ENCODE measurements at places on chromosomes 1 and 21.

- DNase-seq, result no peak
Observed at GRCh38 chr1:94946886-94947285, 20.0 kb upstream of the CNN3 start.

DNA sequence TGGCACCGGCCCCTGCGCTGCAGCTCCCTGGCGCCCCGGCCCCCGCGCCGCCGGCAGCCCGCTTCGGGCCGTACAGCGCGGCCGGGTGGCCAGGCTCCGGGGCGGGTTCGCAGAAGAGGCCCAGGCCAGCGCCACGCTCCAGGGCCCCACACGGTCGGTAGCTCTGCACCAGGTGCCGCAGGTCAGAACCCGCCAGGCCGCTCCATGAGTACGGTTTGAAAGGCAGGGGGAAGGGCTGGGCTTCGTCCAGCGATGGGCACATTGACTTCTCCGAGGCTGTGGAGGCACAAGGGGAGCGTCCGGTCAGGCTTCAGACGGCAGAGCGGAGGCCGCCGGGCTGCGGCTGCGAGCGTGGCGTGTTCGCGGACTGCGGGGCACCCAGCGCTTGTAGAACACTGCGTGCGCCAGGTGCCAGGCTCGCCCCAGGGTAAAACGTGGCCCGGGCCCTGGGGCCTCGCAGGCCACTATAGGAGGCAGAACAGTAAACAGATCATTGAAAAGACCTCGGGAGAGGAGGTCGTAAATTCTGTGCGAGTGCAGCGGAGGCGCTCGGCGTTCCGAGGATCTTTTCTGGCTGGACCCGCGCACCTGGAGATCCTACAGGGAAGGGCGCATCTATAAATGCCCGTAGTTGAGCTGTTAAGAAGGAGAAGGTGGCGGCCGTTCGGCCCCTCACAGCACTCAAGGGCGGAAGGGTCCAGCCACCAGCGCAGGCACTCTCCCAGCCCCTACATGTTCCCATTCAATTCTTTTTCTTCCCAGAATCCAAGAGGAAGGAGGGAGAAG is 5.7 kb downstream of the GFI1 start:
- peak; percentile 81 for DNase-seq

GRCh38 chr1:3130268-3130667 is 61.3 kb downstream of the PRDM16 start:
- DNase-seq, result no peak

- no peak for DNase-seq
Observed at GRCh38 chr1:54080598-54081049, 27.2 kb downstream of the TCEANC2 start.

GRCh38 chr1:44406737-44407429 is 1.8 kb downstream of the RNF220 start:
- peak; percentile 74 for DNase-seq

DNA sequence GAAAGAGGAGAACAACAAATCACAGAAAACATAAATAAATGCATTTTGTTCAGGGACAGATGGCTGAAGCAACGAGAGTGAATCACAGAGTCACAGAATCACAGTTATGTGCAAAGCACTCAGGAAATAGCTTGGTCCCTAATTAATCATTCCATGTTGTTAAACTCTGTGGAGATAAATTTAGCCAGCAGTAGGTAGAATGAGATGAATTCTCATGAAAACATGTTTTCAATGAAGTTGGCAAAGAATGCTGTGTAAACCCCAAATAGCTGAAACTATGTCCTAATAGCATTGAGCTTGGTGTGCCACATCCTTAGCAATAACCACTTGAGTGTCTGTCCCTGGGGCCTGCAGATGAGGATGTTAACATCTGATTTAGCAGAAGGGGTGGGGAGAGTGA is 20.4 kb downstream of the LEPR start:
- DNase-seq, result no peak

GRCh38 chr1:7264101-7264500 is 478.8 kb downstream of the CAMTA1 start:
- peak; percentile 8 for DNase-seq

DNA sequence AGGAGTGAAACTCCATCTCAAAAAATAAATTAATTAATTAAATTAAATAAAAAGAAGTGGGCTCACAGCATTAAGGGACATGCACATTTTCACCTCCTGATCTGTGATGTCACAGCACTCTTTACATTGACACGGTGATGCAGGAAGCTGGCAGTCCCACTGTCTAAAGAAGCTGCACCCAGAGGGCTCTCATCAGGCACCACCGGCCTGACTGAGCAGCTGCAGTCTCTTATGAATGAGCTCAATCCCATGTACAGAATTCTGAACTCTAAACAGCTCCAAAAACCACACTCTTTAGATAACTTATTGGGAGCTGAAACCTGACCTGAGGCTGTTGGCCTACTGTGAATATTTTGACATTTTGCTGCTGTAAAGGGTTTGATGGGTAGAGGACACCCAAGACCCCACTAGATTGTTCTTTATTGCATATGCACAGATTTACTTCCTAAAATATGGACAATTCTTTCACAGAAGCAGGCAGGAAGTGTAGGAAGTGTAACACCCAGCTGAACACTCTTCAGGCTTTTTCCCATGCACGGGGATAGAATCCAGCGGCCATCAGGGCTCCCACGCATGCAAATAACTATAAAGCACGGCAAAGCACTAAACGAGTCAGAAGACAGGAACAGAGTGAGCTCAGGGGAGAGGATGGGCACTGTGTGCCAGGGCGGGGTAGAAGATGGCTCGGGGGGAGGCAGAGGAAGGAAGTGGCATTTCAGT is 46.2 kb downstream of the L1TD1 start:
- DNase-seq, result no peak

DNA sequence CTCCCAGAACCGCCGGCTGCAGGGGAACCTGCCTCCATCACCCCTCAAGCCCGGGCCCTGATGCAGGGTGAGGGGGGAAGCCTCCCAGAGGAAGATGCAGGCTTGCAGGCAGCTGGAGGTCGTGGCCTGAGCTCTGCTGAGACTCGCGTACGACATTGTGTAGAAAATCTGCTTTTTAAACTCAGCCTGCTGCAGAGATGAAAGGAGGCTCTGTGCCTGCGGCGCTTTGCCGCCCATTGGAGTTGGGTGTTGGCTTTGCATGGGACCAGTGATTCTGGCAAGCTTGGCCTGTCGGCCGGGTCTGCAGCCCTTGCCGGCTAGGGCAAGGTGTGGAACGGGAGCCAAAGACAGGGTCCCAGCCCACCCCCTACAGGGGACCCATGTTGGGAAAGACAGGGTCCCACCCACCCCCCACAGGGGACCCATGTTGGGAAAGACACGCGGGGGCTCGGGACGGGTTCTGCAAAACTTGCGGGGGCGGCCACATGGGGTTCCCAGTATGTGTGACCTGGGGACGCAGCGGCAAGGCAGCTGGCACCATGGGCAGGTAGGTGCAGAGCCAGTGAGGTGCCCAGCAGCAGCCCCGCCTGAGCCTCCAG is 55.6 kb downstream of the SLX9 start:
- DNase-seq, result no peak

DNA sequence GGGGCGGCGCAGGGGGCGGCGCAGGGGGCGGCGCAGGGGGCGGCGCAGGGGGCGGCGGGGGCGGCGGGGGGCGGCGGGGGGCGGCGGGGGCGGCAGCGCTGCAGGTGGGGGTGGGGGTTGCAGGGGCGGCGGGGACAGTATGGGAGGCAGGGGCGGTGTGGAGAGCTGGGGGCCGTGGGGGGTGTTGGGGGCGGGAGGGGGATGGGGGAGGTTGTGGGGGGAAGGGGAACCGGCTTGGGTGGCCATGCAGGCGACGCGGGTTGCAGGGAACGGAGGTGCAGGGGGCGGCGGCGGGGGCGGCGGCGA is 13.0 kb upstream of the SLC19A1 start:
- DNase-seq, result no peak

DNA sequence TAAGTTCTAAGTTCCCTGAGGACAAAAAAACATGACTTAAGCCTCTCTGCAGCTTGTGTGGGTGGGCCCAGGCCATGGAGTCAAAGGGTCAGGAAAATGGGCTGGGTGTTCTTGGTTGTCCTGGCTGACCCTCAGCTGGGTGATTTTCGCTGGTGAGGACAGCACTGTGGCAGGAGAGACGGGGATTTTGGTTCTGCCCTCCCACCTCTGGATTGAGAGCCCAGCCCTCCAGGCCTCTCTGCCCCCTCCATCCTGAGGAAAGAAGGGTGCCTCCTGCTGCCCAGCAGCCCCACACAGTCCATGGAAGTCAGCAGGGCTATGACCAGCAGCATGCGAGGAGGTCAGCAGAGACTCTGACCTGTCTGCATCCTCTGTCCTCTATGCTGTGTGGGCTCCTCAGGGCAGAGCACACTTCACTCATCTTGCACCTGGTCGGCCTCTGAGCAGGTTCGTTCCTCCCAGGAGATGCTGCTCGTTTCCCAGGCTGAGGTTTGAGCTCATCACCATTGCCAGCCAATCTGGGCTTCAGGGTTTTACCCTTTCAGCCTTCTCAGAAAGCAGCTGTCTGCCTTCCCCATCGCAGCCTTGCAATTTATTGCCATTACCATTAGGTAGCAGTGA is 26.5 kb downstream of the PHGDH start:
- DNase-seq, result no peak

GRCh38 chr1:237961754-237962153 is 71.0 kb upstream of the ZP4 start:
- DNase-seq, result no peak

GRCh38 chr1:27348861-27349783 is 7.3 kb downstream of the SYTL1 start:
- DNase-seq, result peak; percentile 92

- DNase-seq, result no peak
Observed at GRCh38 chr1:51175278-51175677, 60.8 kb upstream of the RNF11 start.

DNA sequence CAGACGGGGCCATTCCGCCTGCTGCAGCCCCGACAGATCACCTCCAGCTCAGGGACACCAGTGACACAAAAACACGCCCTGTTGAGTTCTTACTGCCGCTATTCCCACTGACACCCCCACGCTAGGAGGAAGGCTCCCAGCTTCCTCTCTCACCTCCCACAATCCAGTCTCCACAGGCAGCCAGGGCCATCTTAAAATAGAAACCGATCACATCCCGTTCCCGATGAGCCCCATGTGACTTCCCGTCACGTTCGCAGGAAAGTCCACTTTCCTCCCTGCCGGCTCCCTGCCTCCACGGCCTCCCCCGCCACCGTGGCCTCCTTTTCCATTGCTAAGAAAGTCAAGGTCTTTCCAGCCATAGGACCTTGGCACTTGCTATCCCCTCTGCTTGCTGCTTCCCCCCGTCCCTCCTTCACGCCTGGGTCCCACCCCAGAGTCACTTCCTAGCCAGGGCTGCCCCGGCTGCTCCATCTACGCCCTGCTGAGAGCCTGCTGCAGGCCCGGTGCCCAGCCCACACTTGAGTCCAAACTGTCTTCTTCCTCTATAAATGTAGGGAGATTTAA is 24.0 kb upstream of the DDOST start:
- DNase-seq, result no peak

- DNase-seq, result peak; percentile 29
Observed at GRCh38 chr21:45396620-45396995, 8.4 kb upstream of the COL18A1 start.

GRCh38 chr21:44483288-44484237 is 28.3 kb downstream of the LRRC3 start:
- no peak for DNase-seq

DNA sequence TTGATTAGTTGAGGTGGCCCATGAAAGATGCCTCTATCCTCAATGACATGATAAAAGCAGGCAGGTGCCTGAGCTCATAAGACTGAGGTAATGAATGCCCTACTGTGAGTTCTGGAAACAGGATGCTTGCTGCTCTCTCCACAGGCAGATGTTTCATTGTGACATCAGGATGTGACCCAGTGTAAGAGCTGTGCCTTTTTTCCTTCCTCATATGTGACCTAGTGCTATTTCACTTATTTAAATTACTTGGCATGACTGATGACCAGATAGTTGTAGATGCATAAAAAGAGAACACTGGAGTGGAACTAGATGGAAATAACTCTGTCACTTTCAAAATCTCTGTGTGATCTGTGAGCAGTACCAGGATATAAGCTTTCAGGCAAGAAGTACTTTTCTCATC is 31.9 kb downstream of the KIF14 start:
- DNase-seq, result no peak

- no peak for DNase-seq
Observed at GRCh38 chr1:42414551-42415496, 34.2 kb downstream of the RIMKLA start.

DNA sequence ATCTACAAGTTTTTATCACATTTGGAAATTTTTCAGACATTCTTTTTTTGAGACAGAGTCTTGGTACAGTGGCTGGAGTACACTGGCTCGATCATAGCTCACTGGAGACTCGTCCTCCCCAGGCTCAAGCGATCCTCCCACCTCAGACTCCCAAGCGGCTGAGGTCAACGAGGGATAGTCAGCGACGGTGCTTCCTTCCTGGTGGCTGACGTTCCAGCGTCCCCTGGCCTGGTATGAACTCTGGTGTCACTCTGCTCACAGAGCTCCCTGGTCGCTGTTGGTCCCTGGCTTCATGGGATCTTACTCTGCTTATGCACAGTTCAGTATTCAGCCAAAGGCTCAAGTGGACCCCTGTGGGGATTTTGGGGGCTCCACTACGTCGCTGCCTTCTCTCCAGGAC is 3.5 kb upstream of the ARHGEF16 start:
- no peak for DNase-seq

DNA sequence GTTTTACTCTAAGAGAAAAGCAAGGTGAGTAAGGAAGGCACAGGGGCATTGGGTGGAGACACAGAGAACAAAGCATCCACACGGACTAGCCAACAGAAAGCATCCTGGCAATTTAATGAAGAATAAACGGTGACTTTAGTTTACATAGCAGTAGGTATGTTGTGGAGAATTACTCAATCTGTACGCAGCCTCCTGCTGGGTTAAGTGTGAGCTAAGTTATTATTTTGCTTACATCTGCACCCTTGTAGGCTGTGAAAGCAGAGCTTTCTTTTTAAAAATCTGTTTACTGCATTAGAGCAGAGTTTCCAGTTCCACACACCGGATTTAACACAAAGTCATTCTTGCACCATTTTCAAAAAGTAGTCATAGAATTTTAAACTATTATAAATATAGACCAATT is 144.5 kb downstream of the AKT3 start:
- DNase-seq, result no peak

DNA sequence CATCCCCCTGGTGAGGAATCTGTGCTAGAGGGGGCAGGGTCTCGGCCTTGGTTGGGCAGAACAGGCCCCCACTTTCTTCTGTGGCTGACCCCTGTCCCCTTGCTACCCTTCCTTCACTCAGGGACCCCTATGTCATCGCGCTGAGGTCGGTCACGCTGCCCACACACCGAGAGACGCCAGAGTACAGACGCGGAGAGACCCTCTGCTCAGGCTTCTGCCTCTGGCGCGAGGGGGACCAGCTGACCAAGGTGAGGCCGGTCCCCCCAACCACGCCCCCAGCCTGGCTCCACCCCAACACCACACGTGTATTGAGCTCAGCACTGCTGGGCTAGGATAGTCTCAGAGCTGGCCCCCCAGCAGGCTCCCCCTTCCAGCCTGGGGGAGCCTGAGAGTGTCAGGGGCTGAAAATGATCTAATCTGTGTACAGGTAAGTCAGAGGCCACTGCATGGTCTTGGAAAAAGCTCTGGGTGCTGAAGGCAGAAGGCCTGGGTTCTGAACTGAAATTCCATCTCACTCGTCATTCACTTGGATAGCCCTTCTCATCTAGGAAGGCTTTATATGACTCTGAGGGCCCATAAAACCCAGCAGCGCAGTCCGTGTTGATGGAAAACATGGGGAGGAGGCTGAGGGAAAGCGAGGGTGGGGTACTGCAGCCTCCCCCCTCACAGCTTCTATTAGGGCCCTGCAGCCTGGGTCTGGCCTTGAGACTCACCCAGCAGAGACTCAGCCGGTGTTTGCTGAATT is 15.3 kb downstream of the FAM151A start:
- DNase-seq, result no peak

GRCh38 chr1:31926853-31927660 is 11.1 kb downstream of the PTP4A2 start:
- no peak for DNase-seq

GRCh38 chr1:7519861-7520395 is 251.2 kb upstream of the VAMP3 start:
- DNase-seq, result no peak
